ENCODE measurements at places on chromosomes 3 and 15.
A peak's percentile ranks its signal among the peaks of the same experiment; 100 is the strongest.

DNA sequence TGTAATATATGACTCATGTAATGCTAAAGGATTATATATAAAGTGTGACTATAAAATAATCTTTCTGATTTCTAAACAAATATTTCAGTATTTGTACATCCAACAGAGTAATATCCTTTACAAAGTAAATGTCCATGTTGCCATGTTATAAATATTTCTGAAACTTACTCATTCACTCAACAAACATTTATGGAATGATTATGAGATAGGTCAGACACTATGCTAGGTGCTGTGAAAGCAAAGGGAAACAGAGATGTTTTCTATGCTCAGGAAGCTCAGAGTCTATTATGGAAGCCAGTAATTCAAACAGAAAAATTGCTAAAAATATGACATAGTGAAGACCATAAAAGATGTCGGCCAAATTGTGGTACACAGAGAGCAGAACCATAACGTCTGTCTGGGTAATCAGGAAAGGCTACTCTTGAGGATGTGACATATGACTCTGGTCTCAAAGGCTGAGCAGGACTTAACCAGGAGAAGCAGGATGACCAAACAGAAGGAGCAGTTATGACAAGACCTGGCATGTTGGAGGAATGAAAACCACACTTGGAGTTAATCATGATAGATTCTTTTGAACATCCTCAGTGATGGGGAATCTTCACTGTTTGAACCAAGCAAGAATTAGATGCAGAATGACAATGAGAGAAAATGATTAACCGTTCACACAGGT is 39.0 kb upstream of the MYO5C start:
- no peak for DNase-seq

DNA sequence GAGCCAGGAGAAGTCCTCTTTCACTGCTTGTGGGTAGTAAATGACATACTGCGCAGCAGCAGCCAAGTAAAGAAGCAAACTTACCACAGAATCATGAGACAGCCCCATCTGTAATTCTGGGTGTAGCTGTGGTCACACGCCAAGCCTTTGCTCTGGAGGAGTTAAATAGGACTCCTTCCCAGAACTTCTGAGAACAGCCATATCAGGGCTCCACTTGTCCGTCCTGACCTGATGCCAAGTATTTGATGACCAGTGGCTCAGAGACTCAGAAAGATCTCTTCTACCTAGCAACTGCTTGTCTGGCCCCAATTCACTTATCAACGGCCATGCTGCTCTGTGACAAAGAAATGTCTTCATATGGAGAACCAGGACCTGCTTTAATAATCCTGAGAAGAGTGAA is 20.6 kb upstream of the GOLIM4 start:
- DNase-seq = no peak

DNA sequence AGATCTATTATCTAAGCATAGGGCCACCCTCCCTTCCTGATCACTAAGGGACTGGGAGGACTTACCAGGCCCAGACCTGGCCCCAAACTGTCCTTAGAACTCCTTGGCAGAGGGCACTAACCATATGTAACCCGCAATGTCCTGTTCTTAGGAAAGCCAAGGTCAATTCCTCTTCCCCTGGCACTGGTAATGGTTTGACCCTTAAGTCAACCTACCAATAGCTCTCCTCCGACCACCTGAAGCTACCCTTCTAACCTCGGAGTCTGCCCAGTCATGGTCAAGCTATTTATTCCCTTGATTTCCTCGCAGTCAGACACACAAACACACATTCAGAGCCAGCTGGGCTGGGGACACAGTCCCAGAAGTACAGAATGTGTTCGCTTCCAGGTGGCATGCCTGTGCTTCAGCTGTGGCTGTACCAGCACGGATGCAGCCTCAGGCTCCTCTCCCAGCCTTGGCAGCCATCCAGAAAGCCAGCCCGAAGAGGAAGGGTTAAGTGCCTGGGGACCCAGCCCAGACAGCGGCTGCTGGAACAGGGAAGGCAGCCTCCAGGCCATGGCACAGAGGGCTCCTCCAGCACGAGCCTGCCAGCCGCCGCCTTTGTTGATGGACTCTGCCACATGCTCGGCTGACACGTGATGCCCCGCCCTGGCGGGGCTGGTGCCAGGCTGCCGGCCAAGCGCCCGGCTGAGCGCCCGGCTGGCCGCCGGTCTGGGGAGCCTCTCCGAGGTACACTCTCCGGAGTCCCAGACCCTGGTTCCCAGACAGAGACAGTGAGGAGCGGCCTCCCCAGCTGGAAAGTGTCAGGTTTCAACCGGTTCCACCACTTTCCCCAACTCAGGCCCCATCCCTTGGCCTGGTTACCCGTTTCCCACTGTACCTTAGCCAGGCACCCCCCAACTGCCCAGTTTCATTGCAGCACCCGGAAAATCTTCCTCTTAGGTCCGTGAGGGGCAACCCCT is 5.5 kb downstream of the BMF start:
- DNase-seq = peak; percentile 56

GRCh38 chr3:176106380-176106779 is 1090.9 kb downstream of the TBL1XR1 start:
- no peak for DNase-seq

DNA sequence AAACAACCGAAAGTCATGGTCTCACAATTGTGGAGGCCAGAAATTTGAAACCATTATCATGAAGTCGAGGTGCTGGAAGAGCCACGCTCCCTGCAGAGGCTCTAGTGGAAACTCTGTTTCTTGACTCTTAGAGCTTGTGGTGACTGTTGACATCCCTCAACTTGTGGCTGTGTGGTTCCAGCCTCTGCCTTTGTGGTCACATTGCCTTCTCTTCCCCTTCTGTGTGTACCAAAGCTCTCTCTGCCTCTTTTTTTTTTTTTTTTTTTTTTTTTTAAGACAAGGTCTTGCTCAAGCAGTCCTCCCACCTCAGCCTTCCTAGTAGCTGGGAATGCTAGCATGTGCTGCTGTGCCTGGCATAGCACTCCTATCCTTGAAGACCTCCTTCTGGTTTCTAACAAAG is 48.7 kb upstream of the CRTC3 start:
- no peak for DNase-seq

DNA sequence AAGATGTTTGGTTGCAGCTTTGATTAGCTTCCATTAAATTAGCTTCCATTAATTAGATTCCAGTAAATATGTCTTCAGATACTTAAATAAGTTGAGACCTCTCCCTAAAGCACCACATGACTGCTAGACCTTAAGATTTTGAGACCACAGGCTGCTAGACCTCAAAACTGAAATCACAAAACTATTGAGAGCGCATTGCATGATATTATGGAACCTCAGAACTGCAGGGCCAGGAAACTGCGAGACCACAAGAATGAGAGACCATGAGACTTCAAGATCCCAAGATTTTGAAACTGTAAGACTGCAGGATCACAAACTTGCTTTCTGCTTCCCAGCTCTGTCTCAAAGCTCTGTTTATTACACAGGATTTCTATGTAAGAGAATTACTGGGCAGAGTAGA is 87.4 kb downstream of the TRIM42 start:
- no peak for DNase-seq

- DNase-seq = no peak
Measured at GRCh38 chr15:88658070-88658965, 19.5 kb downstream of the ISG20 start.

DNA sequence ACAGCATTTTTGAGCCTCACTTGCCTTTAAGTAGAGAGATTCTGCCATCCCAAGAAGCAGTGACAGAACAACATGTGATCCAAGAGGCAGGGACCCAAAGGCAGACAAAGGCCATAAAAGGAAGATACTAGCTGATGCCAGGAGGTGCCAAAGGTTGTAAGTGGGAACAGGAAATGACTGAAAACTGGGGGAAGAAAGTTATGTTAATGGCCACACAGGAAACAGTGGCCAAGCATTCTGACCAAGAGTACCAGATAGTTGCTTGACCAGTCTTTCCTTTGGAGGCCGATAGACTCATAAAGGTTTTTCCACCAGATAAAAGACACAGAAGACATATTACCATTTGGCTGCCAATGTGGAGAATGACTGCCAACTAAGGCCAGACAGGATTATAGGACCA is 274.5 kb upstream of the PEX5L start:
- DNase-seq = no peak

DNA sequence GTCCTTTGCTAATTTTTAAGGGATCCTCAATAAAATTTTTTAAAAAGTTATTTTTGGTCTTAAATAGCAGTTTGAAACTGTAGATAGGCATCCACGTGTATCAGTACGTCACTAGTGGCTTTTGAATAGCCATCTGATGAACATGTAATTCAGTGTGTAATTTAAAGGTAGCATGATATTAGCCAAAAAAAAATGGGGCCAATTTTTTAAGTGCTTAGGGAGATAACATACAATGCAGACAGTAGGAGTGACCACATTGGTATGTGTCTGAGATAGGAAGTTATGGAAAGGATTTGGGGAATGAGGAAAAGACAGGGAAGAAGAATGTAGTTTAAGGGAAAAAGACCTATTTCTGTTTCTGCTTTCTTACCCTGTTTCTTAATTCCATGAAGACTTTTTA is 2.5 kb downstream of the AP4E1 start:
- DNase-seq = no peak

Data from NCI-H1417 treated with DMSO at 0.1 percent for 48 hours (cell line).